HCEC 1CT (cell line): ENCODE measurements at places on chromosomes 5 and 9.

DNA sequence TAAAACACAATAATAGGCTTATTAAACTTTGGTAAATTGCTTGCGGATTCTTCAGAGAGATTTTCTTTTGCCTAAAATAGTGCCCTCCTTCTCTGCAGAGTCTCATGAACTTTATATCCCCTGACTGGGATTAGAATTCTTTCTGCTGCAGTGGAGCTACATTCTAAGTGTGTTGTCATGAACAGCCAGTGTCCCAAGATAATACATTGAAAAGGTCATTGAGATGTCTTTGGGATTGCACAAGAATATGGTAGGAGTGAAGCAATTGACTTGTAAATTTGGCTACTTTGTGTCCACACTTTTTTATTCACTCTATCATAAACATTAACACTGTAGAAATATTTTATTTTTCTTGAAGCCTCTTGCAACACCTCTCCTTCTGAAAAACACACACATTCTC is 604.5 kb downstream of the GABRG2 start:
- DNase-seq, result no peak

- DNase-seq, result no peak
These were observed 38.0 kb downstream of the VCAN start for GRCh38 chr5:83509540-83509939.

GRCh38 chr5:172455087-172455381 is 709 bp upstream of the SH3PXD2B start:
- no peak for DNase-seq

- no peak for DNase-seq
These were observed 200.1 kb downstream of the EPB41L4A start for GRCh38 chr5:112219000-112219399.

DNA sequence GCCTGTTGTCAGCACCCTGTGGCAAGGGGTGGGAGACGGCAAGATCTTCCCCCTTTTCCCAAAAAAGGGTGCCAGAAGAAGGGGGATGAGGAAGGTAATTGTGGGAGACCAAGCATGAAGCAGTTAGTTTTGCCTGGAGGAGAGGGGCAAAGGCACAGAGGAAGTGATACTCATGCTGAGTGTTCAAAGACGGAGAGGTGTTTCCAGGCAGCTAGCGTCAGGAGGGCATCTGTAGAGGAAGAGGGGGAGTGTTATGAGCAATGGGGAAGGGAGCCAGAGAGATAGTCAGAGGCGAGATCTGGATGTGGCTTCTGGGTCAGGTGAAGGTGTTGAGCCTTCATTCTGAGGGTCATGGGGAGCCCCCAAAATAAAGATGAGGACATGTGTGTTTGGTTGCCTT is 26.9 kb upstream of the ADAM19 start:
- peak; percentile 49 for DNase-seq

GRCh38 chr9:19782005-19782404 is 6.8 kb downstream of the SLC24A2 start:
- DNase-seq, result peak; percentile 8

- no peak for DNase-seq
These were observed 59.8 kb downstream of the IRF1 start for GRCh38 chr5:132430746-132431145.

DNA sequence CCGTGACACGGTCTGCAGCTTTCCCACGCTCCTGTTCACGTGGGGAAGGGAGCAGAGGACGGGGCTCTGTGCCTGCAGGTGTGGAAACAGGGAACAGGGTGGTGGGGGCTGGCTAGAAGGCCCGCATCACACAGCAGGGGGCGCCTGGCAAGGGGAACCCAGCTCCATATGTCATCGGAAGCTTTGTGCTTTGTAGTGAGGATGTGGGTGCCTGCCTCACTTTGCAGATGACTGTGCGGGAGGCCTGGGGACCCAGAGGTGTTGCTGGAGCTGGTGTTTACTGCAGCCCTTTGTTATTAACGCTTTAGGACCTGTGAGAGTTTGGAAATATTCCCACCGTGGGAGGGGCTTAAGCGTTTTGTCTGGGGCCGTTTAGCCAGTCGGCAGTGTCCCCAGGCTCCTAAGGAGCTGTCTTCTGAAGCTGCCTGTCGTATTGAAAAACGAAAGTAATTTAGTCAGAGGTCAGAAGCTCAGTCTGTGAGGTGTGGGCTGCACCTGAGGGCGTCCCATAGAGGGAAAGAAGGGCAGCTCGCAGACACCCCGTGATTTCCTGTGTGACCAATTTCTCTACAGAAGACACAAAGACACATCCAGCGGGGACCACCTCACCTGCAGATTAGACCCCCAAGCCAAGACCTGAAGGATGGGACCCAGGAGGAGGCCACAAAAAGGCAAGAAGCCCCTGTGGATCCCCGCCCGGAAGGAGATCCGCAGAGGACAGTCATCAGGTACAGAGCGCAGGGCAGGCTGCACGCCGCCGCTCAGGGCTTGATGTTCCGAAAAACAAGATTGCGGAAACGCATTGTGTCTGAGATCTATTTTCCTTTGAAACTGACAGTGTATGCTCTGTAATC is 9.1 kb downstream of the MAN1B1 start:
- no peak for DNase-seq

DNA sequence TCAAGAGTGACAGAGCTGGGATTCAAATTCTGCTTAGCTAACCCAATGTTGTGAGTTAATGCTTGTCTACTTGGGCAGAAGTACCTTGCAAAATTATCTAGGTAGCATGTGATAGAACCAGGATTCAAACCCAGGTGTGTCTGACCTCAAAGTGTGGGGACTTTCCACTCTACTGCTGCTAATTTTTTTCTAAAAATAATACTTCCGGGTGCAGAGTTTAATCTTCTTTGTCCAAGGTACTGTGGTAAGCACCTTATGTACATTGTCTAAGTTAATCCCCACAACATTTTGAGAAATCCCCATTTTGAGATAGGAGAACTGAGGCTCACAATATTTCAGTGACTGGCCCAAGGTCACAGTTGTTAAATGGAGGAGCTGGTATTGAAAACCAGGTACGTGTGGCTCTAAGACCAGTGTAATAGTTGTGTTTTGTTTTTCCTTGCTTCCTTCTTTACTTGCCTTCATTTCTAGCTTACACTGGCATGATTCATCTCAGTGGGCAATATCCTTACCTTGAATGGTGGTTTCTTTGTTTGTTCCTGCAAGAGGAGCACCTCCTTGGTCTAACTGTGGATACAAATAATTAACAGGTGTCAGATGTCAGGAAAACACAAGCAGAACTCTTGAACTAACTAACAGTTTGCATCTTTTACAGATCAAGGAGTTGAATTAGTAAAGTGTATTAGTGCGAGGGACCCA is 7.5 kb downstream of the ALDOB start:
- DNase-seq, result no peak

DNA sequence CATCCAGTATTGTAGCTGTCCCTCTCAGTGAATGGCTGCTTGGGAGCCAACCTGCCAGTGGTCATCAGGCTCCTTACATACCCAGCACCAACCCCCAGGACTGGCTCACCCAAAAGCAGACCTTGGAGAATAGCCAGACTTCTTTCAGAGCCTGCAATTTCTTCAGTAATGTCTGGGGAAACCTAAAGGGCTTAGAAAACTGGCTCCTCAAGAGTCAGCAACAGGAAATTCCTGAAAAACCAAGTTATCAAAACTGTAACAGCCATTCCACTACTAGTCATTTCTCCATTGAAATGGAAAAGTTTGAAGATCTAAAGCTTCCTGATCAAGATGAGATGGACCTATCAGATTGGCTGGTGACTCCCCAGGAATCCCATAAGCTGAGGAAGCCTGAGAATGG is 12.3 kb upstream of the STING1 start:
- peak; percentile 49 for DNase-seq

- DNase-seq, result peak; percentile 37
These were observed 235.8 kb downstream of the ROR2 start for GRCh38 chr9:91714020-91714806.

DNA sequence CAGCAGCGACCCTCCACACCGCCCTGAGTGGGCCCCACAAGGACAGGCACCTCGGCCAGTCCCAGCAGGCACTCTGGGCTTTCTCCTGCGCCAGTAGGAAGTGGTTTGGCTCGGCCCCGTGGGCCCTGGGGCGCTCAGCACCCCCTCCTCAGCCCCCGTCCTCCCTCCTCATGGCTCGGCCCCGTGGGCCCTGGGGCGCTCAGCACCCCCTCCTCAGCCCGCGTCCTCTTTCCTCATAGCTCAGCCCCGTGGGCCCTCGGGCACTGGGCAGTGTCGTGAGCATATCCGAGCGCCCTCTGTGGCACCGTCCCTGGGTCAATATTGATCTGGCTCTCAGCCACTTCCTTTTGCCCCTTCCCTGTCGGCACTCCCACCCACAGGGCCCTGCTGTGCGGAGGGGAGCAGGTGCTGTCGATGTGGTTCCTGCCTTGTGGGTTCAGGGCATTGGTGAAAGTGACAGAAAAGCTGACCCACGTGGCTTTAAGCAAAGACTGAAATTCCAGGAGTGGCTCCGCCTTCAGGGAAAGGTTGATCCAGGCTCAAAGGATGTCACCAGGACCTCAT is 5.5 kb upstream of the SCGB3A1 start:
- no peak for DNase-seq

DNA sequence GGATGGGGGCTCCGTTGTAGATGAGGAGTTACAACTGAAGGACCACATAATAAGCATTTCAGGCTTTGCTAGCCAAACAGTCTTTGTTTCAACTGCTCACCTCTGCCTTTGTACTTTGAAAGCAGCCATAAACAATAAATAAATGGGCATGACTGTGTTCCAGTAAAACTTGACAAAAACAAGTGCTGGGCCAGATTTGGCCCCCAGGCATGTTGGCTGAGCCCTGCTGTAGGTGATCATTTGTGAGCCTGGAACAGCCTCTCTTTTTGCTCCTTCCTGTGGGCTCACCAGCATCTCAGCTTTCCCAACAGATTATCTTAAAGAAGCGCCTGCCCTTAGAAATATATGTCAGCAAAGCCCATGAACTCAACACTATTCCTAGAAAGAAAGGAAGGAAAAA is 149.4 kb downstream of the GOLPH3 start:
- no peak for DNase-seq

- DNase-seq, result no peak
These were observed 32.9 kb downstream of the SEMA4D start for GRCh38 chr9:89465001-89465451.

- peak; percentile 18 for DNase-seq
These were observed 40.7 kb upstream of the ATP6V1G1 start for GRCh38 chr9:114546851-114547250.

- no peak for DNase-seq
These were observed 488.6 kb downstream of the CSNK1G3 start for GRCh38 chr5:124000538-124000937.

GRCh38 chr9:4640027-4640426 is 22.1 kb upstream of the PLPP6 start:
- DNase-seq, result no peak

- peak; percentile 19 for DNase-seq
These were observed 62.1 kb upstream of the NUDT12 start for GRCh38 chr5:103624675-103625074.

DNA sequence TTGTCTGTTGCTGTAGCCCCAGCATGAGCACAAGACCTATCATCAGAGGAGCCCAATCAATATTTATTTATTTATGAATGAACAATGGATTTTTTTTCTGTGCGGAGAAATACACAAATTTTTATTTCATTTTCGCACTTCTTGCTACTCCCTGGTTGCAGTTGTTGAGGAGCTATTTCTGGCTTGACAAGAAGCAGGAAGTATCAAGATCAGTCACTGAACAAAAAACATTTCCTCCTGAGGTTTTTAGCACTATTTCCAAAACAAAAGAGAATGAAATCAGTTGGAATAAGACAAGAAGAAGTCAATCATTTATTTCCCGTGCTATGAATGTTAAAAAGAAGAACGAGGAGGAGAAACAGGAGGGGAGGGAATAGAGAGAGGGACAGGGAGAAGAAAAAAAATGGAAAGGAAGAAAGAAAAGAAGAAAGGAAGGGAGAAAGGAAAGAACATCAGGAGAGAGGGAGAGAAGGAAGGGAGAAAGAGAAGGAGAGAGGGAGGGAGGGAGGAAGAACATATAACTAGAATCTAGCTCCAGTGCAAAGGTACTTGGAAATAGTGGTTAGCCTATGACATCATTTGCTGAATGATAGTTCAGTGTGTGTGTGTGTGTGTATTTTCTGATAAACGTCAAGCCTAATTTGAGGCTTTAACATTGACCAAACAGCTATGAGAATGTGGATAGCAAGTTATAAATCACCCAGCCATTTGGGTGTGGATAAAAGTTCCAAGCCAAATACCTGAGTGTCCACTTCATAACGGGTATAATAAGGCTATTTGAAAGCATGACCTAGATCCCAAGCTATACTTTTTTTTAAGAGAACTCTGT is 586.0 kb downstream of the EBF1 start:
- no peak for DNase-seq

GRCh38 chr5:163361450-163361849 is 75.9 kb upstream of the CCNG1 start:
- no peak for DNase-seq

- peak; percentile 51 for DNase-seq
These were observed 39.1 kb downstream of the SH3RF2 start for GRCh38 chr5:145975361-145976066.

GRCh38 chr5:152514827-152515397 is 109.8 kb upstream of the NMUR2 start:
- peak; percentile 23 for DNase-seq

- DNase-seq, result no peak
These were observed 60.4 kb downstream of the USP20 start for GRCh38 chr9:129895376-129896268.

GRCh38 chr9:134375011-134375390 is 48.7 kb downstream of the RXRA start:
- DNase-seq, result no peak

DNA sequence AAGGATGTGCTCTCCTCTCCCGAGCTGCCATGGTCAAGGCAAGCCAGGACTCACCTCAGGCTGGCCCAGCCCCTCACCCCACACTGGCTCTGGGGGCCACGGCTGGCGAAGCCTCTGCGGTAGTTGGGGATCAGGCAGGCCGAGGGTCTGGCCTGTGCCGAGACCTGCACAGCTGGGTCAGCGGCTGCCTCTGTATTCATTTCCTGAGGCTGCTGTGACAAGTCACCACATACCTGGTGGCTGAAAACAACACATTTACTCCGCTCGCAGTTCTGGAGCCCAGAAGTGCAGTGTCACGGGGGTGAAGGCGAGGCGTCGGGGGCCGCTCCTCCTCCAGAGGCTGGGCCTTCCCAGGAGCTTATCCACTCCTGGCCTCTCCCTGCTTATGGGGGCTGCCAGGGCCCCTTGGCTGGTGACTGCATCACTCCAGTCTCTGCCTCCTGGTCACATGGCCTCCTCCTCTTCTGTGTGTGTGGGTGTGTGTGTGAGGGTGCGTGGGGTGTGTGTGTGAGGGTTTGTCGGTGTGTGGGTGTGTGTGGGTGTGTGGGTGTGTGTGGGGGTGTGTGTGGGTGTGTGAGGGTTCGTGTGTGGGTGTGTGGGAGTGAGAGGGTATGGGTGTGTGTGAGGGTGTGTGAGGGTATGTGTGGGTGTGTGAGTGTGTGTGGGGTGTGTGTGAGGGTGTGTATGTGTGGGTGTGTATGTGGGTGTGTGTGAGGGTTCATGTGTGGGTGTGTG is 3.2 kb upstream of the SCGB3A1 start:
- no peak for DNase-seq

- peak; percentile 11 for DNase-seq
These were observed 225.6 kb downstream of the SPOCK1 start for GRCh38 chr5:137273511-137273910.

DNA sequence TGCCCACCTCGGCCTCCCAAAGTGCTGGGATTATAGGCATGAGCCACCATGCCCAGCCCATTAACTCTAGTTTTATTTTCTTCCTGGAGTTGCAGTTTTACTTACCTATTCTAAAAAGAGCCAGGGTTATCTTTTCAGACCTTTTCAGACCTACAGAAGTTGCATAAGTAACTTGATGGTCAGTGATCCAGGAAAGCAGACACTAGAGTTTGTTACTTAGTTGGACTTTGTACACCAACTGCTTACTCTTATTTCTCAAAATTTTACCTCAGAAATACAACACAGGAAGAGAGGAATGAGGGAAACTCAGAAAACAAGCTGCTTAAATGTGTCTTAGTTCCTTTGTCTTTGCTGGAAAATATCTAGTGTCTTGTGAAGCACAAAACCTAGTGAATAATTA is 25.4 kb downstream of the RAD23B start:
- no peak for DNase-seq
